ENCODE measurements at places on chromosomes 7 and 10.

DNA sequence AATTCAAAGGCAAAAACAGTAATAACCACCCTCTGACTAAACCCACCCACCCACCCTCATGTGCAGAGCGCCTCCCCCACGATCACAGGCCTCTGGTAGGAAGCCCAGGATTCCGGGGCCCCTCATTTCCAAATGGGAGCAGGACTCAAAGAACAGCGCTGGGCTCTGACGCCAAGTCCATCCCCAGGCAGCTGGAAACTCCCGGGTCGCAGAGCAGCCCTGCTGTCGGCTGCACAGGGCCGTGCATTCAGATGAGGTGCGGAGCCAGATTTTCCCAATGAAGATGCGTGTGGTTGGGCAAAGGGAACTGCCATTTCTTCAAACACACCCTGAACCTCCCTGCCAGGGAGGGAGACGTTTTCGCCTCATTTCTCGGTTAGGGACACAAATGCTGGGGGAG is 152.3 kb downstream of the MAD1L1 start:
- no peak for DNase-seq

- DNase-seq: no peak
Measured at GRCh38 chr7:120431016-120431415, 158.0 kb downstream of the KCND2 start.

DNA sequence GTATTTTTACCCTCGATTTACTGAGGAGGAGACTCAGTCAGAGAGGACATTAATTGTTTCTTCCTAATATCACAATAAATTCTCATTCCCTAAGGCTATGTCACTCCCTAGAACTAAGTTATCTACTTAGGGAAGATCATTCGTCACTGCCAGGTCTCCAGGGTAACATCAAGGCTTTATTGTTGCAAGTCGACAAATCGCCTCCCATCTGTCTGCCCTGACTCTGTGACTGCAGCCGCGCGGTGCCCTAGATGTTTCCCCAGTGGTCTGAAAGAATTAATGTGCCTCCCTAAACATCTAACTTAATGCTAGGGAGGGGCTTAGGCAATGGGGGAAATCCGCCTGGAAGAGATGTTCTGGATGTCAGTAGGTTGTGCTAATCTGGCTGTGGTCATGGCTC is 558.8 kb upstream of the C7orf33 start:
- no peak for DNase-seq

DNA sequence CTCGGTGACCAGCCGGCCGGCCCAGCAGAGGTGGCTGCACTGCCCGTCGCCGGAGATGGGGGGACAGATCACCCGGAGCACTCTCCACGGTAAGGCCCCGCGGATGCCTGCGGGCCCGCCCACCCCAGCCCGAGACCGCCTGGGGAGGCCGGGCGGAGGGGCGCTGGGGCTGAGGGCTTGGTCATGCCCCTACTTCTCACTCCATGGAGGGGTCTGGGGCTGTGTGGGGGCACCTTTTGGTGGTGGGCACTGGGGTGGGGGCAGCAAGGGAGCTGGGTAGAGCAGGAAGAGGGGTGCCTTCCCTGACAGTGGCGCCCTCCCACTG is 61.8 kb downstream of the NEURL1 start:
- DNase-seq: no peak

GRCh38 chr10:51000976-51001375 is 73.3 kb upstream of the PRKG1 start:
- no peak for DNase-seq

- DNase-seq: no peak
Measured at GRCh38 chr10:3729397-3729976, 55.5 kb downstream of the KLF6 start.

- DNase-seq: no peak
Measured at GRCh38 chr10:112269266-112269665, 13.9 kb upstream of the TECTB start.

DNA sequence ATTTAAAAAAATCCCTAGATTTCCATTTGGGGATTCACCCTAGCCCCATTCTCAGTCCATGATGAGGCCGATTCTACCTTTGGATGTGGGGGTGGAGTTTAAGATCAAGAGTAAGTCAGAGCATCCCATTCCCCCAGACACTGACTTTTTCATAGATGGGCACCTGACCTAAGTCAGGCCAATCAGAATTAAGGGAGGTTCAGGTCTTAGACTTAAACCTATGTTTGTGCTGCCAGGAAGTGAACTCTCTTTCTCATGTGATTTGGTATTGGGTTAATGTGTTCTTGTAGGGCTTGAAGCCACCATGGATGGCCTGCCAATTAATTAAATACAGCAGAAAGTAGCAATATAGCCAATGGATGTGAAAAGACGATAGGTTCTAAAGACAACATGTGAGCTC is 30.1 kb downstream of the HOXA1 start:
- no peak for DNase-seq

DNA sequence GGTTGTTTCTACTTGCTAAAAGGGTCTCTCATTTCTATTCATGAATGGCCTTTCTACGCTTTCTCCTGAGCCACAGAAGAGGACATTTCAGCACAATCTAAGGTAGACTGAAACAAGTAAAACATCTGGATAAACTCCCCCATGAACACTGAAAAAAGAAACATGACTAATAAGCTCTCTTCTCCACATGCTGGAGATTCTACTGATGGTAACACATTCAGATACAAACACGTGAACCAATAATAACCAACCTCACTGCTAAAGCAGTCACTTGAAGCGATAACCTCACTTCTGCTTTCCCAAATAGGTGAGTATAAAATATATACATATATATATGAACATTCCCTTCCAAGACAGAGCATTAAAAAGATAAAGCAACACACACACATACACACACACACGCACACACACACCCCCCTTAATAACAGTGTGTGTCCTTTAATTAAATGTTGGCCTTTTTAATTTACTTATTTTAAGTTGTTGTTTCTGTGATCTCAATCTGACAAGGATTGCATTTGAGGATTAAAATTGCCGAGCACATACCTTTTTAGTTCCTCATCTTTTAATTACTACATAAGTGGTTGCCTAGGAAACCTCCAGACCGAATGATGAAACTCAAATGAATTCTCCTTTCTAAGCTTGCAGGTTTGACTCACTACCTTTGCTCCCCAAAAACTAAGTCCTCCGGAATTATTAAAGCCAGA is 292.4 kb upstream of the KLF14 start:
- DNase-seq: no peak
